ENCODE measurements at places on chromosomes 1 and 21.

- no peak for DNase-seq
These were observed 201.7 kb downstream of the TM2D1 start for GRCh38 chr1:61523229-61523628.

DNA sequence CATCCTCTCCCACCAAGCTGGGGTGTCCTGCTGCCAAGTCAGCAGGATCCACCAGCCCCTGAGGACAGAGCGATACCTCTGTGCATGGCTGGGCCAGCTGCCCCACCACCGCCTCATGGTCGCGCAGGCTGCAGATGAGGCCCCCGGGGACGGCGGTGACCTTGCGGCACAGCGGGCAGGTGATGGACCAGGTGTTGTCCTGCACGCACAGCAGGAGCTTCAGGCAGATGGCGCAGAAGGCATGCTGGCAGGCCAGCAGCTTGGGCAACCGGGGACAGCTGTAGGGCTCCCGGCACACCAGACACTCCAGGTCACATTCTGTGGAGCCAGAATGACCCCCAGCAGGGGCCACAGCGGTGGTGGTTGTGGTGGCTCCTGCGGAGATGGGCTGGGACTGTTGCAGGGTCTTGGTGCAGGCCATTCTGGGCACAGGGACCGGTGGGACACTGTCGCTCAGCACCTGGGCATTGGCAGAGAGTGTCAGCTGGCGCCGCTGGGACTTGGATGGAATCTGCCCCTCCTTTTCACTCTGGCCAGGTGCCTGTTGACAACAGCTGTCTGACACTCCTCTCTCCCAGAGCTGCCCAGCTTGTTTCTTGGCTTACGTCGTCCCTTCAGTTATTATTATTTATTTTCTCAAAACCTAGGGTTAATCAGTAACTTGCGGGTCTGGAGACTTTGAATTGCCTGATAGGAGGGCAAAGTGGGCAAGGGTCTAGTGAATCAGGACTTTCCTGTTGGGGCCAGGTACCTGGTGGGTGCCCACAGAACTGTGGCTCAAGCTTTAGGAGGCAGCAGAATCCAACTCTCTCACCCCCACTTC, at the start of gene RNF186:
Gene RNF186 (minus strand): TSS at position 603 of the 823 bp plus-strand sequence. CDS start 182 bp downstream, at position 421.
- DNase-seq = peak; percentile 97

DNA sequence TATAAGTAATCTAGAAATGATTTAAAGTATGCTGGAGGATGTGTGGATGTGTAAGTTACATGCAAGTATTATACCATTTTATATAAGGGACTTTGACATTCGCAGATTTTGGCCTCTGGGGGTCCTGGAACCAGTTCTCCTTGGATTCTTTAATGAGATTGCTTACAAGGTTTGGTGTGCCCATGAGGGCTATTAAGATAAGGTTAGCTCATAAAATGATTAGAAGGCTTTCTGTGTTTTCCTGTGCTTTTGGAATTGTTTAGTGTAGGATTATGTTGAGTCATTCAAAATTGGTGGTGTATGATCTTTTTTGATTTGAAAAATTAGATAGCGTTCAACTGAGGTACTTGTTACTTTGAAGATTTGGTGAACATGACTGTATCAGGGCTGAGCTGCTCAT, 5.6 kb downstream of the USP25 start:
- no peak for DNase-seq

DNA sequence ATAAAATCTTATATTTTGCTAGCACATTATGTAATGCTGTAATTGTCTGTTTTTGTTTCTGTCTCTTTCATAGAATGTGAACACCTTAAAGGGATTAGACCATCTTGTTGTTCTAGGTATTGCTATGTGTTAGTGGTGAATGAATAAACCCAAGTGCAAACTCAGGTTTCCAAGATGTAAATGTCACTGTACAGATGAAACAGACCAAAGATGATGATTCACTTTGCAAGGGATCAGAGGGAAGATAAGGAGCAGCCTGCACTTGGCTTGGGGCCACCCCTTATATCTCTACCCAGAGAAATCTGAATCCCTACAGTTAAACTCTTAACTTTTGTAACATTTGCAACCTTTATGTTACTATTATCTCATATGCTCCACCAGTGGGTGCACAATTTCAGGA, 25.4 kb downstream of the UROD start:
- no peak for DNase-seq

- no peak for DNase-seq
These were observed 681.7 kb upstream of the ADAMTS5 start for GRCh38 chr21:27648560-27648959.

GRCh38 chr1:34590211-34590623, 164.6 kb upstream of the GJB5 start:
- peak; percentile 34 for DNase-seq

- no peak for DNase-seq
These were observed 94.6 kb downstream of the IGSF21 start for GRCh38 chr1:18201997-18202719.

- no peak for DNase-seq
These were observed 7.2 kb upstream of the DSCAM start for GRCh38 chr21:40853956-40854688.

- DNase-seq = no peak
These were observed 57.8 kb downstream of the RUNX3 start for GRCh38 chr1:24872061-24872850.

GRCh38 chr1:18962121-18962721, 5.7 kb upstream of the IFFO2 start:
- no peak for DNase-seq

DNA sequence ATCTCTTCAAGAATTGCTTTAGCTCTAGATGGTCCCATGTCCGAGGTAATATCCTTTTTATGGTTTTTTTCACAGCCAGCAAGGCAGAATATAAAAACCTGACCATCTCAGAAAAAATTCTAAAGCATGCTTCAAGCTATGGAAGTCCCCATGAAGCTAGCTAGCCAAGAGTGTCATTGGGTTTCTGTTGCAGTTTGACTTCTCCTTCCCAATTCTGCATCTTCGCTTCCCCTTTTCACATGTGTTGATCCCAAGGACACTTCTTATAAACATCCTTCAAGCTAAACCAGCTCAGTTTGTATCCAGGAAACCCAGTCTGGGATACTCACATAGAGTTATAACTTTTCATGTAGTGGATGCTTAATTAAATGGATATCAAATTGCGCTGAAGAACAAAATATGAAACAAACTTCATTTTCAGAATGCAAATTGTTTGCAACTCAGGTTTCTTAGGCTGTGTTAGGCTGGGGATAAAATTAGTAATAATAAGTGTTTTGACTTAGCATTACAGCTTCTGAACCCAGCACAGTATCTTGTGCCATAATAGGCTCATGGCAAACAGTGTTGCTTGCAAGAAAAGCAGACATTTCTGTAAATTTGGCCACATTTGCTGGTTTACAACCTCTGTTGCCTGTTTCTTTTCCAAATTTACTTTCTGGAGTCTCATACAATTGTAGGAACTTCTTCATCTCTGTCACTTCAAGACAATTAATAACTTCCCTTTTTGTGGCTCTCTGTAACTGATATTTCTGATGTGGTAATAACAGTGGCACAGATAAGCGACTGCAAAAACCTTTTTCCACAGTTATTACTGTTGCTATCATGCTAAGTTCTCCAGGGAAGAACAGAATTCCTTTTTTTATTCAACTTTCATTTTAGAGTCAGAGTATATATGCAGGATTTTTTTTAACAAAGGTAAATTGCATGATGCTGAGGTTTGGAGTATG, 53.2 kb downstream of the NCAM2 start:
- no peak for DNase-seq

DNA sequence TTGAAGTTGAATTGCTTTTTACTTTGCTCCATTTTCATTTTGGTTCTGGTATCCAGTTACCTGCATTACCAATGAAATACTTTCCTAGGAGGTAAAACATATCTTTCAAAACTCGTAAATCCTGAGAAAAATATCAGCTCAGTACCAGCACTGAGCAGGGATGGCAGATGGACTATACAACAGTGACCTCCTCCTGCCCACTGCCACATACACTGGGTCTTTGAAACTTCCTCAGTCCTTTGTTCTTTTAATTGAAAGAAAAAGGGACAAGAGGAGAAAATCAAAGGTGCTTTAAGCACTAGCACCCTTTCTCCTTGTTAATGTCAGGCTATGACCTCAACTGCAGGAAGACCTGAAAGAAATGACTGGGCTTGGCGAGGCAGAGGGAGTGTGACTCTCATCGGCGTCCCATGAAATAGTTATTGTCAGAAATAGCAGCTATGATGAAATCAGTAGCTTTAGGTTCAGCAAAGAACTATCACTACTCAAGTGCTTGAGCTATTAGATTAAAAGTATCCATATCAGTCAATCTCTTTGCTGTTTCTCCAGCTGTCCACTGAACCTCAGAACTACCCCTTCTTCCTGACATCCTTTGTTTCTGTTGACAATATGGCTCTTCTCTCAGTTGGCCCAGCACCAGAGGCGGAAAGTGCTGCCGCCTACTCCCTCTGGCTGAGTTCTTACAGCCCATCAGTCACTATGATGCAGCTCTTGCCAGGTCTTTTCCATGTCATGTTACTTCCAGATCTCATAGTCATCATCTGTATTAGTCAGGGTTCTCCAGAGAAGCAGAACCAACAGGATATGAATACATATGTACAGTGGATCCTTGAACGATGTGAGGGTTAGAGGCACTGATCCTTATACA, 207.0 kb upstream of the MAP1LC3C start:
- DNase-seq = no peak

- DNase-seq = no peak
These were observed 39.4 kb downstream of the CAPN2 start for GRCh38 chr1:223751696-223752095.

GRCh38 chr1:203667616-203668015, 41.0 kb downstream of the ATP2B4 start:
- DNase-seq = no peak

- no peak for DNase-seq
These were observed 36.1 kb upstream of the IVNS1ABP start for GRCh38 chr1:185353124-185353523.

DNA sequence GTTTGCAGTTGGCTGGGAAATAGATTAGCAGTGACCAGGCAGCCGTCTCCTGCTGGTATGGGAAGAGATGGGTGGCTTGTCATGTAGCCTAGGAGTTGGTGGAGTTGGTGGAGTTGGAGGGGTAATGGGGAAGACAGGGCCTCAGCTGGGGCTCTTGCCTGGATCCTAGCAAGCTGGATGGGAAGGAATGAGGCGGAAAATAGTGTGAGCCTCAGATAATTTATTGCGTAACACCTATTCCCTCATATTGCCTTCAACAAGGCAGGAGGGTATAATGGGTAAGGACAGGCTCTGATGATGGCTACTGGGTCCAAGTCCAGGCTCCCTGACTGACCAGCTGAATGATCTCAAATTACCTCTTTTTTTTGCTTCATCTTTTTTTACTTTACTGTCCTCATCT, 12.6 kb downstream of the MAP7D1 start:
- peak; percentile 75 for DNase-seq

DNA sequence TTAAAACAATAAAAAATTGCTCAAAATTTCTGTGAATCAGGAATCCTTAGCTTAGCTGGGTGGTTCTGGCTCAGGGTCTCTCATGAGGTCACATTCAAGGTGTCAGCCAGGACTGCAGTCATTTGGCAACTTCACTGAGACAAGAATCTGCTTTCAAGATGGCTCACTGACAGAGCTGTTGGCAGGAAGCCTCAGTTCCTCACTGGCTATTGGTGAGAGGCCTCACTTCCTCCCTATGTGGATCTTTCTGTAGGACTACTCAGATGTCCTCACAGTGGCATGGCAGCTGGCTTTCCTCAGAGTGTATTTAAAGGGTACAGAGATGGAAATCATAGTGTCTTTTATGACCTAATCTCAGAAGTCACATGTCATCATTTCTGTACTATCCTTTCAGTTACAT, 785.7 kb downstream of the ADGRL2 start:
- DNase-seq = no peak

- DNase-seq = no peak
These were observed 147.1 kb downstream of the ADSS2 start for GRCh38 chr1:244304656-244305055.

DNA sequence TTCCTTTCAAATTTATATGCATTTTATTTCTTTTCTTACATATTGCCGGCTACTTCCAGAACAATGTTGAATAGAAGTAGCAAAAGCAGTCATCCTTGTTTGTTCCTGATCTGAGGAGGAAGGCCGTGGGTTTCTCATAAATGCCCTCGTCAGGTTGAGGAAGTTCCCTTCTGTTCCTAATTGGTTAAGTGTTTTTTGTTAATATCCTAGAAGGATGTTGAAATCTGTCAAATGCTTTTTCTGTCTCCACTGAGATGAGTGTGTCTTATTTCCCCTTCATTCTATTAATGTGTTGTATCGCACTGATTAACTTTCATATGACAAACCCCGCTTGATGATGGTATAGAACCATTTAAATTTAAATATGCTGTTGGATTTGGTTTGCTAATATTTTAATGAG, 15.4 kb downstream of the TTLL10 start:
- DNase-seq = no peak

- no peak for DNase-seq
These were observed 39.9 kb downstream of the C1orf198 start for GRCh38 chr1:230828421-230828820.

DNA sequence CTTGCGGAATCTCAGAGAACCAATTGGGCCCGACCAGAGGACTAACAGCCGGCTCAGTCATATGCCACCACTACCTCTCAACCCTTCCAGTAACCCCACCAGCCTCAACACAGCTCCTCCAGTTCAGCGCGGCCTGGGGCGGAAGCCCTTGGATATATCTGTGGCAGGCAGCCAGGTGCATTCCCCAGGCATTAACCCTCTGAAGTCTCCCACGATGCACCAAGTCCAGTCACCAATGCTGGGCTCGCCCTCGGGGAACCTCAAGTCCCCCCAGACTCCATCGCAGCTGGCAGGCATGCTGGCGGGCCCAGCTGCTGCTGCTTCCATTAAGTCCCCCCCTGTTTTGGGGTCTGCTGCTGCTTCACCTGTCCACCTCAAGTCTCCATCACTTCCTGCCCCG, 49.8 kb downstream of the ACP6 start:
- no peak for DNase-seq

DNA sequence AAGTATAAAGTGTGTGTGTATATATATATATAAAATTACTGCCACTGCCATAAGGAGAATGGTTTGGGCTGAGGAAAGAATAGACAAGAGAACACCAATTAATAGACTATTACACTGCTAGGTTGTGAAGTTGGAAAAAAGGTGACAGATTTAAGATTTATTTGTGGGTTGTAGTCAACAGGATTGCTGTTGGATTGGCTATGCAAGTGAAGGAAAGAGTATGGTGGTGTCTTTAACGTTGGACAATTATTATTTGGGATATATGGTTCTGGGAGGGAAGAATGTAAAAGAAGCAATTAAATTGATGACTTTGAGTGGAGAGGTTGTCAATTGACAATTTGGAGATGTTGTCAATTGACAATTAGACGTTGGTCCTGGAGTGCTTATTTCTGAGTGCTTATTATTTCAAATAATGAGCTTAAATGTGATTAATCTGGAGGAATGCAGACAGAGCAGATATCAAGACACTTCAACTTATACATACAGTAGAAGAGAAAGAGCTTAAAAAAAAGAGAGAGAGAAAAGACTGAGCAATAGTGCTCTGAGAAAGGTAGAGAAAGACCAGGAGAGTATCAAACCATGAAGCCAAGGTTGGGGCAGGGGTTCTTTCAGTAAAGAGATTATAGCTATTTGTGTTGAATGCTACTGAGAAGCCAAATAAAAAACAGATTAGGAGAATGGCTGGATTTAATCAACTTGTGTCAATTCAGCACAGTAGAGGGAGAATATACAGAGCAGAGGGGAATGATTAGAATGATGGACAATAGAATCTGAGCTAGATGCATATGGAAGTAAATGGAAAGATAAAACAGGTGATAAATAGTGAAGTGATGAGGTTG, 9.7 kb downstream of the PTGS2 start:
- no peak for DNase-seq

Data from large intestine (tissue), 12 donors.